ENCODE measurements at places on chromosomes 5 and 9.

DNA sequence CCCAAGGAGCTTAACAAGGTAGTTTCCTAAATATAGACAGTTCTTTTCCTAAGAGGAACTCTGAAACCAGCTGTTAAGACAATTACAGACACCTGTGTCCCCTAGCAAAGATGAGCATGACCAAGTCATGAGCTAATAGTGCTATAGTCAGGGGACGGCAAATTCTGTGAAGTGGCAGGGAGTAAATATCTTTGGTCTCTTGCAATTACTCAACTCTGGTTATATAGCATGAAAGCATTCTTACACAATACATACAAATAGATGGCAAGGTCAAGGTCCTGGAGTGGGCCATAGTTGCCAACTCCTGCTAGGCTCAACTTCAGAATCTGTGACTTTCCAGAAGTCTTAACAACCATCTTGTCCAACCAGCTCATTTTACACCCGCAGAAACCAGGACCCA lies 103.7 kb downstream of the RFK start:
- no peak for DNase-seq

GRCh38 chr5:14439087-14439871 lies 142.3 kb upstream of the OTULINL start:
- no peak for DNase-seq

- no peak for DNase-seq
These were observed 56.9 kb upstream of the STXBP1 start for GRCh38 chr9:127554966-127555839.

DNA sequence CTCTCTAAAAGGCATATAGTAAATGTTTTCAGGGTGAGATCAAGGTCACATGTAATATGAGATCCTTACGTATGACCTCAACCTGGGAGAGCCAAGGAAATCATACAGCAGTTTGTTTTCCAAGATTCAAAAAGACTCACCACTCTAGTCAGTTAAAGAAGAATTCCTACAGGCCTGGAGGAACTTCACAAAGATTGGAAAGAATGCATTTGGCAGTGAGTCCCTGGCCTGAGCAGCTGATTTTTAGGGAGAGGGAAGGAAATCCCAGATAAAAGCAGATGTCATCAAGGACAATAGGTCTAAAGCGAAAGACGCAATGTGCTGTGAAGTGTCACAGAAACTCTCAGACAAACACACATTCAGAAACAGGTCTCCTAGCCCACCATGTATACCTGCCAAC lies 424.0 kb upstream of the ZNF462 start:
- no peak for DNase-seq

GRCh38 chr5:1733369-1733768 lies 66.3 kb downstream of the MRPL36 start:
- no peak for DNase-seq

GRCh38 chr9:18893491-18893890 lies 139.5 kb downstream of the SAXO1 start:
- DNase-seq = no peak

- no peak for DNase-seq
These were observed 187.3 kb downstream of the MAPKAP1 start for GRCh38 chr9:125519734-125520133.

- no peak for DNase-seq
These were observed 127.7 kb downstream of the C9orf50 start for GRCh38 chr9:129493002-129493705.

DNA sequence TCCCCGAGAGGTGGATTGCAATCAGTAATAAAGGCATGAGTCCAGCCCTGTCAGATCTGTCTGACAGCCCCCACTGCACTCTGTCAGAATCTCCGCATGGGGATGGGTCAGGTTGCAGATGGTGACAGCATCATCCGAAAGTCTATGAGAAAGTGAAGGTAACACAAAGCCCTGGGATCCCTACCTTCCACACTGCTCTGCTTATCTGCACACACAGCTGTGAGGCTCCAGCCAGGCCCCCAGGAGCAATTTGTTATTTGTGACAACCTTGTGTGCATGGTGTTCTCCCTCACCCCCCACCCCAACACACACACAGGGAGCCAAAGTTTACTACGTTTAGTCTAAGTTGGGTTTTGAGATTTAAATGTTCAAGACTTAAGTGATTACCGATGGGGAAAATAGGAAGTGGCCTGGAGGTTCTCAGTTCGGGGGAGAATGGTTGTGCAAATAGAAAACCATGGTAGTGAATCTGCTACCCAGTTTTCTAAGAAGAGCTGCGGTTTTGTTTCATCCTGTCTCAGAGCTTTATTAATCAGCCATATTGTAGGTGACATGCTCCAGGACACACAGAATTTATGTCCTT lies 92.7 kb downstream of the SV2C start:
- DNase-seq = no peak

DNA sequence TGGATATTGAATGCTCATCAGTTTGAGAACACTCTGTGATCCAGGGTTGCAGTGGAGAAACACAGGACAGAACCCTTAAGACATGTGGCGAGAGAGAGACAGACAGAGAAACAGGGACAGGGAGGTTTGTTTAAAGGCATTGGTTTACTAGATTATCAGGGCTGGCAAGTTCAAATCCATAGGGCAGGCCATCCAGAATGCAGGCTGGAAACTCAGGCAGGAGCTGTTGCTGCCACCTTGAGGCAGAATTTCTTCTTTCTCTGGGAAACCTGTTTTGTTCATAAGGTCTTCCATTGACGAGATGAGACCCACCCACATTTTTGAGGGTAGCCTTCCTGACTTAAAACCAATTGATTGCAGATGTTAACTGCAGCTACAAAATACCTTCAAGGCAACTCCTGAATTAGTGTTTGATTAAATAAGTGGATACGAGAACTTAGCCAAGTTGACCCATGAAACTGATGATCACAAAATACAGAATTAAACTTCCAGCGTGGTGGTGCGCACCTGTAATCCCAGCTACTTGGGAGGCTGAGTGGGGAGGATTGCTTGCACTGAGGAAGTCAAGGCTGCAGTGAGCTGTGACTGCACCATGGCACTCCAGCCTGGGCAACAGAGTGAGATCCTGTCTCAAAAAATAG lies 55.9 kb downstream of the NSUN2 start:
- no peak for DNase-seq

GRCh38 chr9:135241381-135242048 lies 154.0 kb downstream of the OLFM1 start:
- DNase-seq = no peak

GRCh38 chr5:168072665-168073064 lies 218.8 kb upstream of the WWC1 start:
- DNase-seq = no peak

GRCh38 chr5:172683264-172683644 lies 42.2 kb downstream of the NEURL1B start:
- no peak for DNase-seq

GRCh38 chr9:134057751-134058701 lies 9.8 kb downstream of the BRD3 start:
- DNase-seq = no peak

DNA sequence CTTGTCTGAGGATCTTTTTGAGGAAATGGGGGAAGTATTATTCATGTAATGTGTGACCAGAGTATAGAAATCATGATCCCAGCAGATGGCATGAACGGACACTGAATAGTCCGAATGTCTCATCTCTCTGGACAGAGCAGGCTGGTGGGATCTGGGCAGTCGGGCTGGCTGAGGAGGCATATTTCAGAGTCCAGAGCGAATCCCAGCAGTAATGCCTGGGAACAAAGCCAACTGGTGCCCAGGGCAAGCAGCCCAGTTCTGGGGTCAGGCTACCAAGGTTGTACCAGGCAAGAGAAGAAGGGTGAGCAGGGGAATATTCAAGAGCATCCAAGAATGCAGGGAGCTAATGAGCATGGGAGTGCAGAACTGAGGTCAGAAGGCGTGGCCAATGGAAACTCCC lies 306.4 kb downstream of the ZSWIM6 start:
- DNase-seq = no peak

DNA sequence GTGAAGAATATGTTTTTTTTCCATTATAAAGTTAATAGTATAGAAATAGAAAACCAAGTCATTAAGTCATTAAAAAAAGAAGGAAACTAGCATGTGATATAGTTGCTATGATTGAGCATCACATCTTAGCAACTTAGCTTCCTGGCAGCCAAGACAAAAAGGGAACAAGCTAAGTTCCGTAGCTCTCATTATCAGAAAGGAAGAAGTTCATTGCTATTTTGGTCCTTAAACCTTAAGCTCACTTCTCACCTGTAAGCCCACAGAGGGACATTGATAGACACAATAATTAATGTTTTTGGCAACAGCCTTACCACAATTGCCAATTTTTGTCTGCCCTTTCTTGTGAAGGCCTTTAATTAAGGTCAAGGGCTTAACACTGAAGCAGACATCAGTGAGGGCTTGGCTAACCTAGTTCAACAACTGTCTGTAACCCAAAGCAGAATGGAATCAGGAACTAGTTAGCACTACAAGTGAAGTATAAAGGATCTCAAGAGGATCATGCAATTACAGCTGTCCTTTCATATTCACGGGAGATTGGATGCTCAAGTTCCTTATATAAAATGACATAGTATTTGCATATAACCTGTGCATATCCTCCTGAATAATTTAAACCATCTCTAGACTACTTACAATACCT lies 24.0 kb upstream of the KLF4 start:
- DNase-seq = no peak
